SK-N-SH (cell line): ENCODE measurements at places on chromosomes 2 and 18.

GRCh38 chr2:62783679-62784078 lies 78.2 kb downstream of the EHBP1 start:
- DNase-seq: no peak

DNA sequence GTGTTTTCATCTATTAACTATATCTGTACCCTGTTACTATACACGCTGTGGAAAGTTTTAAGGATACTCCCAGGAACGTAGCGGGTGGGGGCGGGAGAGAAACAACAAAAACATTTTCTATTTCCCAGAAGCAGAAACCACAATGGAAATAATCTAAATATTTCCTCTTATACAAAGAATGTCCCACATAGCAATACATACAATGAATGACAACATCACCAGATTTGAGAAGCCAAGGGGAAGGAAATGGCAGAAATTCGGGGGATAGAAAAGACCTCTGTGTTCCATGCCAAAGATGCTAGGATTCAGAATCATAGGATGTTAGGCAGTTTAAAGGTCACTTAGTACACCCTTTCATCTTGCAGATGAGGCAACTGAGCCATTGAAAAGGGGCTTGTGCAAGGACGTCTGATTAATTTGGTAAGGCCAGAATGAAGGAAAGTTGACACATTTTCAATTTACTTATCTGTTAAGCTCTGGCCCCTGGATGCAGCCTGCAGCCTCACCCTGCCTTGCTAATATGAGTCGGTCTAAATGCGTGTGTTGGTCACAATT lies 41.1 kb upstream of the SCYGR1 start:
- DNase-seq: no peak

DNA sequence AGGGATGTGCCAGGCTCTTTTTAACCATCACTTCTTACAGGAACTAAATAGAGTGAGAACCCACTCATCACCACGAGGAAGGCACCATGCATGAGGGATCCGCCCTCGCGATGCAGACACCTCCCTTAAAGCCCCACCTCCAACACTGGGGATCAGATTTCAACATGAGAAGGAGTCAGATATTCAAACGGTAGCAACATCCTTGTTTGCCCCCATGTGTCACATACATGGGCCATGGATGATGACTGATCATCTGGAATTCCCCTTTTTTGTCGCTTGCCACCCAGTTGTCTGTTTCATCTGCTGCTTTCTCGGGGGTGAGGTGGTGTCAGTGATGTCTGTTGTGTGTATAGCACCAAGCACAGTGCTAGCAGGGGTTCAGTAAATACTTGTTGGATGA lies 57.9 kb downstream of the NCK2 start:
- no peak for DNase-seq

GRCh38 chr2:217085543-217085942 lies 225.7 kb upstream of the TNP1 start:
- DNase-seq: no peak

- DNase-seq: no peak
These were observed 20.0 kb downstream of the KCNF1 start for GRCh38 chr2:10931710-10932255.

- peak; percentile 84 for DNase-seq
These were observed 594 bp downstream of the FAM161A start for GRCh38 chr2:61853086-61853846.

DNA sequence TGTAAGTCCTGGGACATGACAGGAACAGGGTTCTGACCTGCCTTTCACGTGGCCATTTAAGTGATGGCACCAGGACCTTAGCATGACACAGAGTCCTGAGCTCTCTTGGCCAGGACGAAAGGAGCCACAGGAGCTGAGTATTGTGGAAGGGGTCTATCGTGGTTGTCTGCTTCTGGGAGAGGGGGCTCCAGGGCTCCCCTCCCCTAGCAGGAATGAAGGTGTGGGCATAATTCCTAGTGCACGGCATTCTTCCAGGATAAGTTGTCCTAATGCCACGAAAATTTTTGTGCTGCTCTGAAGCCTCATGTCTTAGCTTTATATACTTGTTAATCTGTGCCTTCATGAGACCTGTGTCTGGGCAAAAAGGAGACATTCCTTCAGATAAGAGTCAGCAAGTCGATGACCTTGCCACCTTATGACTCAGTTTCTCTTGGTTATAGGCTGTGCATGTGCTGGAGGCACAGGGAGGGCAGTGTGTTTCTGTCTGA lies 17.1 kb downstream of the GATA6 start:
- no peak for DNase-seq

DNA sequence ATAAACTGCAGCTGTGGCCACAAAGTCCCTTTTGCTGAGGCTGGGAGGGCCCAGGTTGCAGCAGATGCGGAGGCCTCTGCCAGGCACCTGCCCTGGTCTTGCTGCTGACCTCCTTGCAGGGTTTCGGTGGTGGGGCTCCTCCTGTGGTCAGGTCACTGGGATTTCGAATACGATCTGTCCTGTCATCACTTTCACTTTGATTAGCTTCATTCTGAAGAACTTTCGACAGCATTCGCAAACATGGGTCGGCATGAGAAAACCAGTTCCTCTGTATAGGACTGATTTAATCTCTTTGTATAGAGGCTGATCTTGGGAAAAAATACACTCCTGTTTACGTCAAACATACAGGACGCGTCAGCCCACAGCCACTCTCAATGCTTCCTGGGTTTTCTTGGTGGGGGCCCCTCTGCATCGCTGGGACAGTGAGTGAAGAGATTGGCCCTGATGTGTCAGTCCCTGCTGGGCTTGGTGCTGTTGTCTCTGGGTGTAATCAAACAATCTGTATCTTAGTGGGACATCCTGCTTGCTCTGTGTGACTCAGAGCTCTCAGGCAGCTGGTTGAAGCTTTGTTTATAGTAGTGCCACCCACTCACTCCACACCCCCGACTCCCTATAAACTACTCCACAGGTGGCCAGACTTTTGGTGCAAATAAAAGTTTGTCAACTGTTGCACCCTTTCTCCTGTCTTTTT lies 209.4 kb upstream of the CXCR4 start:
- peak; percentile 38 for DNase-seq

- no peak for DNase-seq
These were observed 117.2 kb downstream of the COL6A3 start for GRCh38 chr2:237296756-237297155.

GRCh38 chr2:214104967-214105366 lies 305.9 kb upstream of the VWC2L start:
- no peak for DNase-seq

DNA sequence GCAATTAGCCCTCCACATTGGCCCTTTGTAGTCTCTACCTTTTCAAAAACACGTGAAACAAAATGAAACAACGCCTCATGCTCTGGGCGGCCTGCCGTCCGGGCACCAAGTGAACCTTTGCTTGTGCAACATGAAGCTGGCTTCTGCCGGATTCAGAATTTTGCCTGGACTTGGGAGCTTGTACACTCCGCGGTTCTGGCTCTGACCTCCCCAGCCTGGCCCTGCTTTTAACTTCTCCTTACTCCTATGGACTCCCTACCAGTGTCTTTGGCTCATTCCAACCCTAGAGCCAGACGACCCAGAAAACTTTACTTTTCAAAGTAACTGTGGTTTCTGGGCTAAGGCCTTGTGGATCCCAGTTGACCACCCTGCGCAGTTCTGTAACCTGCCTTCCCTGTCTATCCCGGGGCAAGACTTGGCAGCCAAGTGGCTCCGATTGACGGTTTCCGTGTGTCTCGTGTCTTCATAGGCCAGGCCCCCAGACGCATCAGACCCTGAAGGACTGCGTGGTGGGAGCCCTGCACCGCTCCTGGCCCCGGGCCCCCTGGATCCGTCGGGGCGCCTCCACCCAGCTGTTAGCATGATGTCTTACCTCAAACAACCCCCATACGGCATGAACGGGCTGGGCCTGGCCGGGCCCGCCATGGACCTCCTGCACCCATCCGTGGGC lies 1.9 kb downstream of the OTX1 start:
- peak; percentile 29 for DNase-seq

DNA sequence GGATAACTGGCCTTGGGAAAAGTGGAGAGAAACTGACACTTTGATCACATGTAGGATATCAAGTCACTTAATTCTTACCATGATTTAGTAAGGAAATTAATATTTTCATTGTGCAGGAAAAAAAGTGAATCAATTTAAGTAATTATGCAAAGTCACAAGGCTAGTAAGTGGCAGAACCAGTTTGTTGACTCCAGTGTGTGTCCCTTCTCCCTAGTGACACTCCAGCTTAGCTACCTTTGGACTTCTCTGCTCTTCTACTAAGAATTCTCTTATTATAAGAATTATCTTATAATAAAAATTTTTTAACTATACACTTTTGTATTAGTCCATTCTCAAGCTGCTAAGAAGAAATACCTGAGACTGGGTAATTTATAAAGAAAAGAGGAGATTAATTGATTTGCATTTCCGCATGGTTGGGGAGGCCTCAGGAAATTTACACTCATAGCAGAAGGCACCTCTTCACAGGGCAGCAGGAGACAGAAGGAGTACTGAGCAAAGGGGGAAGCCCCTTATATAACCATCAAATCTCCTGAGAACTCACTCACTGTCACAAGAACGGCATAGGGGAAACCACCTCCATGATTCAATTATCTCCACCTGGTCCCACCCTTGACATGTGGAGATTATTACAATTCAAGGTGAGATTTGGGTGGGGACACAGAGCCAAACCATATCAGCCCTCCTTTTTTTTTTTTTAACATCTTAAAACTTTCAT lies 13.6 kb downstream of the COL4A4 start:
- no peak for DNase-seq

GRCh38 chr2:32719933-32720716 lies 92.3 kb downstream of the TTC27 start:
- no peak for DNase-seq

DNA sequence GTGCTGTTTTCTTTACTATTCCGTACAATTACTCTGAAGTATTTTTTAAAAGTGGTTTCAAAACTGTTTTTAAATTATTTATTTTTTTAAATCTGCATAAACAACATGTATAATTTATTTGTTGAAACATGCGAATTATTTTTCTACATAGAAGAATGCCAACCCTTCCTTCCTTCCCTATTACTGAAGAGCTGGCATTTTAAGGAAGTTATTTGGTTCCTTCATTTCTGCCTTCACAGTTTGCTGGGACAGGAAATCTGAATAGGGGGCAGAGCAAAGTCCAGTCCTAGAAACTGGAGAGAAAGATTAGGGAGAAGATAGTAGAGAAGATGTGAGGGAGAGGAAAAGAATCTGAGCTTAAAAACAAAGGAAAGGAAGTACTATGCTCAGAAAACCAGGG lies 146.7 kb upstream of the ACVR2A start:
- no peak for DNase-seq

DNA sequence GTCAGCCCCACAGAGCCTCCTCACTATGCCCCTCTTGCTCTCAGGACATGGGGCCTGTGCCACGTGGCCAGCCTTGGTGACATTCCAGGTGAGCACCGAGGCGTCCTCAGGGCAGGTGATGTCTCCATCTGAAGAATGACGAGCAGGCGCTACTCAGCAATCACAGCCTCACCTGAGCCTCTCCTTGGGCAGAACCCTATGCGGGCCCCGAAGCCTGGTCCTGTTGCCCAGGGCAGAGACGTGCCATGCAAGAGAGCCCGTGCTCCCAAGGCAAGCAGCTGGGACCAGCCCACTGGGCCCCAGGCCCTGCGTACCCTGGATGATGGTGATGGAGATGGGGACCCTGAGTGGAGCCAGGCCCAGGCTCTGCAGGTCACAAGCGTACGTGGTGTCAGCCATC lies 32.5 kb upstream of the SELENOI start:
- no peak for DNase-seq

DNA sequence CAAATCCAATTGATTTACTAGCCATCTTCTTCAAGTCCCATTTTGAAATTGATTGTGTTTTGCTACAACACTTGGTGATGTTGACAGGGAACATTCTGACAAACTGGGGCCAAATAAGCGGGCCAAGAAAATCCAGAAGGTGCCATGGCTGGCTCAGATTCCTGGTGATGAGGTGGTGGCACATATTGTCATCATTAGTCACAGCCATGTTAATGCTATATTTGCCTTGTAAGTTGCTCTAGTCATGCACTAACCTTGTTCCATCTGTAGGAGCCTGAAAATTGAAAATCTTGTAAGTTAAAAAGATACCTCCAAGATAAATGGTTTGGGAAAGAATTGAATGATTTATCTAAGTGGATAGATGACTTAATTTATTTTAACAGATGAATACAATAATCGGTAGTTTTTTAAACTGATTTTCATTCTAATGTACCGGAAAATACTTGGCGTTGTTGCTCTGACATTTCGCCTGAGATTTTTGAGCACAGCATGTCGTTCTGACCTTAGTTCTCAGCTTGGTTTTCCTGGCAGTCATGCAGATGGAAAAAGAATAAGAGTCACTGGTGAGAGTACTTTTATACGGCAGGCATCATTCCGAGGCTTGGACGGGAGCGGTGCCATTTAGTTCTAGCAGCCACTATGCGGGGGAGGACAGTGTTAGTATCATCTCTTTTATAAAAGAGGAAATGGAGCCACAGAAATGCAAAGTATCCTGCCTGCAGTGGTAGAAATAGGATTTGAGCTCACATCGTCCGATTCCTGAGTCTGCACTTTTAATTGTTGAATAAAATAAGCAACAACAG lies 133.9 kb downstream of the ZNF532 start:
- no peak for DNase-seq

DNA sequence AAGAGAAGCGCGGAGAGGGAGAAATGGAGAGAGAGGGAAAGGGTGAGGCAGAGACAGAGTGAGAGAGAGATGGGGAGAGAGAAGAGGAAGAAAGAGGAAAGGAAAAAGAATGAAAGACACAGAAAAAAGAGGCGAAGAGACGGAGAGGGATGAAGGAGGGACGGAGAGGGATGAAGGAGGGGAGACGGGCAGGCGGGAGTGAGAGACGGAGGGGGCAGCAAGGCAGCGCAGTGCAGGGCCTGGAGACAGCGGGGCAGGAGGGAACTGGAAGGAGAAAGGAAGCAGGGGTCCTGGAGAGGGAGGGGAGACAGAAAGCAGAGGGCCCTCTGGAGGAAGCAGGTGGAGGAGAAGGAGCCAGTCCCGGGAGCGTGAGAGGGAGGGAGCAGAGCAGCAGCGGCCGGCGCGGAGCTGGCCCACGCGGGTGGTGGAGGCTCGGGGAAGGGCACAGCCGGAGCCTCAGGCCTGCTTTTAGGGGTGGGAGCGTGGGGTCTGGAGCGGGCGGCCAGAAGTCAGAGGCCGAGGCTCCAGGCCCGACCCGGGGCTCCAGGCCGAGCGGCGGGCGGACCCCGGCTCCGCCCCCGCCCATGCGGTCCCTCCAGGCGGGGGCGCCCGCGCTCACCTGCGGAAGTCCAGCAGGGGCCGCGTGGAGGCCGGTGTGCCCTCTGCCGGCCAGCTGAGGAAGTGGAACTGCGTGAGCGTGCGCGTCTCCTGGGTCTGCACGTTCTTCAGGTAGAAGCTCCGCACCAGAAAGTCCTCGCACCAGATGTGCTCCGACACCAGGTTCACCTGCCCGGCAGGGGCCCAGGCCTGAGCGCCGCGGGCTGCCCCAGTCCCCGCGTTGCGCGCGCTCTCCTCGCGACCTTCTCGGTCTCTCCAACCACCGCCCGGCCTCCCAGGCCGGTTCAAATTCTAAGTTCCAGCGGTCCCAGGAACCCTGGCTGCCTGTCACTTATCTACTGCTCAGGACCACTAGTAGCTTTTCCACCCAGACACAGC lies 14.5 kb downstream of the PTPRN start:
- DNase-seq: peak; percentile 100

DNA sequence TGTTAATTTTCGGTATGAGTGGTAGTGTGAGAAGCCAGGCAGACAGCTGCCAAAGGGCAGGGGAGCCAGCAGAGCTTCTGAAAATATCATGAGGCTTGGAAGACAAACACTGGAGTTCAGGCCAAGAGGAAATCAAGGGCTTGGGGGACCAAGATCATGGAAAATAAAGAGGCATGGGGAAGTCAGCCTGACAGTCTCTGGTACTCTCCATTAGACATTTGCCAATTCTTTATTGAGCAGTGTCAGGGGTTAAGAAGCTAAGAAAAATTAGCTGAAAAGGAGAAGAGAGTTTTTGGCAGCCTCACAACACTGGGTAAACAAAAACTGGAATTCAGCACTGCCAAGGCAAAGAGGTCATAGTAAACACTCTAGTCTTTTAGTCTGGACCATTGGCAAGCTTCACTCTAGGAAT lies 612.7 kb downstream of the EPHA4 start:
- no peak for DNase-seq
